ENCODE measurements at places on chromosomes 12 and 14. TPM values are rescaled to one million over a fixed set of nuclear protein-coding genes. Genes with fewer than 3 reads are reported as not detected.

OR10G2 gene
- not detected for total RNA-seq

GRCh38 chr12:40647651-40648050, 44.6 kb upstream of the CNTN1 start:
- DNase-seq: no peak

DNA sequence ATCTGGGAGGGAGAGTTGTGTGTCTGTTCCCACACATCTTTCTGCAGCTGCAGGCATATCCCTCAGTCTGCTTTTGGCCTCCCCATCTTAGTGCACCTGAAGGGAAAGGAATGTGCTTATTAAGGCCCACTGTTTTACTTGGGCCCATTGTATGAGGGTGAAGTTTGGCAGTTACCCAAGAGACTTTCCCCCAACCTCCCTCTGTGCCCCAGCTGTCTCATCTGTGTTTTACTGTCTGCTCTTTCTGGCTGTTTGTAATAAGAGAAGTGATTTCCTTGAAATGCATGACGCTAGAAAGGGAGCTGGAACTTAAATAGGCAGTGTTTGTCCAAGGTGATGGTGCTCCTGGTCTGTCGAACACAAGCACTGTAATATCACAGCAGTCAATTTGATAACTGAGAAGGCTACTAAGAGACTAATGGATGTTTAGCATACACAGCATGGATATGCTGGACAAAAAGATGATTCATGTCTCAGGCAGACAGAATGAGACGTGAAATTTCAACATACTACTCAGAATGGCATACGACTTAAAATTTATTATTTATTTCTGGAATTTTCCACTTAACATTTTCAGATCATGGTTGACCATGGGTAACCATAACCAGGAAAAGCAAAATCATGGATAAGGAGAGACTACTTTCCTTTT, 43.6 kb downstream of the FSCB start:
- no peak for DNase-seq

GRCh38 chr12:92961949-92962348, 32.9 kb upstream of the EEA1 start:
- DNase-seq: no peak

DNA sequence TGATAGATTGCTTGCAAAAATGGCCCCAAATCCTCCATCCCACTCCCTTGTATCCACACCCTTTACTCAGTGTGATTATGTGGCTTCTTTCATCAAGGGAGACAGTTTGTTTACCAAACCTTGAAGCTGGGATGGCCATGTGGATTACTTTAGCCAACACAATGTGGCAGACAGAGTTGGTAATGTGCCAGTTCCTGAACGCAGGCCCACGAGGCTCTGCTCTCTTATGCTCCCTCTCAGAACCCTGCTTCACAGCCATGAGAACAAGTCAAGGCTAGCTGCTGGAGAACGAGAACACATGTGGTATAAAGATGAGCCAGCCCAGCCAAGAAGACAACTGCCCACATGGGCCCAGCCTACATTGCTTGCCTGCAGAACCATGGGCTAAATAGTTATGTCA, 162.3 kb downstream of the NDUFA12 start:
- DNase-seq: no peak

DNA sequence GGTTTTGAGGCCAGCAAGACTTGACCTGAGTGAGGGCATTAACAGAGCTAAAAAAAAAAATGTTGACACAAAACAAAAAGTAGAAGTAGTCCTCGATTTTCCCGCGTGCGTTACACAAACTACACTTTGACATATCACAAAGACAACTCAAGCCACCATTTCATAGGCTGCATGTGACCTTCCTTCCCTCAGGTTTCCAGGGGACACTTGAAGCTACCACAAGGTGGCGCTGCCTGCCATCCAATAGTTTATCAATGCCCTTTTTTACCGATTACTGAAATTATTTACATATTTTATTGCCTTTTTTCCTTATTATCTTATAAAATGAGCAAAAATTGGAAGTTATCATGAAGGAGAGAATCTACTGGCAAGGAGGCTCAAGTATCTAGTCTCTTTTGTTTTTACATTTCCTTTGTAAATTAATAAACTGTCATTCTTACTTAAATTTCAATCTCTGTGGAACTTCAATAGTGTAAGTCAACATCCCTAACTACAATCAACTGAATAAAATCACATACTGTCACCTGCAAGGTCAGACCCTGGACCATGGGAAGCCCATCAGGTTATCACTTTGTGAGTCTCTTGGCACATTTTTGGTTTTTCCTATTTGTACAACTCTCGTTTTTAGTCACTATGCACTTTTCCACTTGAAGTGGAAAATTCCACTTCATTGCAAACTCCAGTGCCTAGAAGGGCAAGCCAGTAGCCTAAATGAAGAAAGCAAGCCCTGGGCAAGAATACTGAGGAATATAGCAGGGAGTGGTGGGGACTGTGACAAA, 84.6 kb upstream of the CPSF6 start:
- DNase-seq: peak; percentile 90

DNA sequence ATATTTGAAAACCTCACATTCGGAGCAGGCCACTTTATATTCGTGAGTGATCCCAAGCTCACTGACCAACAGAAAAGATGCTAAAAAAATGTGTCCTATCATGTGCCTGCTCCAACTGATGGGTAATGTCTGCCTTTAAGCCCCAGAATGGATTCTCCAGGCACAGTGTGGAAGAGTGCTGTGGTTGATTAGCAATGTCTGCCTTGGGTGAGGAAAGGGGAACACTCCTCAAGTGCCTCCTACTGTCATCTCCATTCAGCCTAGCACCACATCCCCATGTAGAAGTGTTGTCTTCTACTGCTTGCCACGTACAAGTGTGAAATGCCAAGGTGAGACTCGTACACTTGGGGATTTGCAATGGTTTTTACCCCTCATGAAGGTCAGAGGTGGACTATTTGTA, 199.3 kb downstream of the SLC41A2 start:
- DNase-seq: no peak
